ENCODE measurements at places on chromosomes 4 and X.

GRCh38 chr4:55251342-55251741 lies 94.7 kb upstream of the SRD5A3 start:
- no peak for DNase-seq

GRCh38 chr4:187157380-187157958 lies 433.8 kb upstream of the FAT1 start:
- DNase-seq = no peak

DNA sequence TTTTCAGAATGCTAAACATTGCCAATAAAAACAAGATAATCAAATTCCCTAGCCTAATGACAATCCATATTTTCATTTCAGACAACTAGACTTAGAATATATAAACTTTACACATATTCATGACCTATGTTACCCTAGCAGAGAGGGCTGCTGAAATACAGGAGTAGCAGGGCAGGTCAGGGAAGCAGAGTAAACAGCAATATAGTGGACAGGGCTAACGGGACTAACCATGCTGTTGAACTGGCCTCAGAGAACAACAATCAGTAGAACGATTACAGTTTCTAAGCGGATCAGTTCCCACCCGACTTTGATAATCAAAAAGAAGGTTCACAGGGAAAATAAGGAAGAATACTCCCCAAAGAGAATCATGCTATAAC lies 14.0 kb downstream of the TBCK start:
- DNase-seq = no peak

DNA sequence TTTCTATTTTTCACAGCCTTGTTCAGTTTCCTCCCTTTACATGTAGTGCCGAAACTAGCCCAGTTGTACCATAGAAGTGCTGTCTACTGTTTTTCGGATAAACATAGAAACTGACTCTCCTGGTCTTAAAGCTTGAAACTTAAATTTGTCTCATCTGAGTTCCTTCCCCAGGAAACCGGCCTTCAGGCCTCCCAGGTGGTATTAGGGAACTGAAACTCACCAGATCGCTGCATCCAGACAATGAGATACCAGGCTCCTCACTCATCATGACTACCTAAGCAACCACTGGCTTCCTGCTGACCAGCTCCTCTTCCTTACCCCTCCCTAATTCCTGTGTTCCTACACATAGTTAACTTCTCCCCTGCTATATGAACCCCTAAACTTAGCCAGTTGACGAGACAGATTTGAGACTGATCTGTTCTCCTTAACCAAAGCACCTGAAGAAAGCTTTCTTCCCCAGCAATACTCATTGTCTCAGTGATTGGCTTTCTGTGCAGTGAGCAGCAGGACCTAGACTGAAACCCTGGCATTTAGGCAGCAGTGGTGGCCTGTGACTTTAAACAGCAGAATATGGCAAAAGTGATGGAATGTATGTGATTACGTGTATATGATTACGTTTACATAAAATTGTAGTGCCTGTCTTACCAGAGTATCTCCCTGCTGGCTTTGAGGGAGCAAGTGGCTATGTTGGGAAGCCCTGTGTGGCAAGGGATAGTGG lies 959.1 kb upstream of the LCORL start:
- DNase-seq = no peak

GRCh38 chr4:82201805-82202641 lies 171.8 kb downstream of the HNRNPD start:
- no peak for DNase-seq

DNA sequence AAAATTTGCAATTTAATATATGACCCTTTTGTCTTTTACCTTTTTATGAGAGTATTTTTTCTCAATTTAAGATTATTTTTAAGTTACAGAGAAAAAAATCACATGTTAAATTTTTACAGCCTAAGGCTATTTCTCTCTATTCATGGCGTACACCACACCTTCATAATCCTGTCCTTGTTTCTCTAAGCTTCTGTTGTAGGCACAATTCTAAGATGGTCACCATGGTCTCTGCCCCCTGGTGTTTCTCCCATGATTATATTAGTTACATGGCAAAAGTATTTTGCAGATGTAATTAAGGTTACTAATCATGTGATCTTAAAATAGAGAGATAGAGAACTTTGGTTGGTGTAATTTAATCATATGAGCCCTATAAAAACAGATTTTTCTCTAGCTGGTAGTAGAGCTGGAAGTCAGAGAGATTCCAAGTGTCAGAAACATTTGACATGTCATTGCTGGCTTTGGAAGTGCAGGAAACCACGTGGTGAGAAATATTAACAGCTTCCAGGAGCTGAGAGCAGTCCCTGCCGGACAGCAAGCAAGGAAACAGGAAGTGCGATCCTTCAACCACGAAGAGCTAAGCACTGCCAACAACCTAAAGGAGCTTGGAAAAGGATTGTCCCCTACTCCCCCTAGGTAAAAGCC lies 89.8 kb downstream of the EIF4E start:
- DNase-seq = no peak

GRCh38 chr4:113383111-113383785 lies 333.8 kb downstream of the ANK2 start:
- no peak for DNase-seq

- peak; percentile 87 for DNase-seq
These were observed 15.6 kb downstream of the PAQR3 start for GRCh38 chr4:78923464-78924312.

- DNase-seq = no peak
These were observed 416.7 kb upstream of the TEX13C start for GRCh38 chrX:124902953-124903352.

- peak; percentile 23 for DNase-seq
These were observed 26.7 kb downstream of the HDAC8 start for GRCh38 chrX:72545990-72546389.

- DNase-seq = no peak
These were observed 141.6 kb upstream of the AADAT start for GRCh38 chr4:170231377-170231776.

DNA sequence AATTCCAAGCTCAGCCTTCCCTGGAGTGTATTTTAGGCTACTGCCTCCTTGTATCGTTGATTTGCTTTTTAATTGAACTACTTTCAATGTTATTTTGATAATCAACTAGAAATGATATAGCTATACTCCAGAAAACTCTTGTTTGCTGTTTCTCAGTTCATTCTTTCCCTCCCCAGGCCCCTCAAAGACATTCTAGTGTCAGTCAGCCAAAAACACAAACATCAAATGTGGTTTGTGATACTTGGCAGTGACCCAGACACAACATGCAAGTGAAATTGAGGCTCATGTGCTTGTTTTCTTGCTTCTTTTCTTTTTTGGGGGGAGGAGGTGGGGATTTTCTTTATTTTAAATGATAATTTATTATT lies 7.6 kb downstream of the FAT4 start:
- no peak for DNase-seq

DNA sequence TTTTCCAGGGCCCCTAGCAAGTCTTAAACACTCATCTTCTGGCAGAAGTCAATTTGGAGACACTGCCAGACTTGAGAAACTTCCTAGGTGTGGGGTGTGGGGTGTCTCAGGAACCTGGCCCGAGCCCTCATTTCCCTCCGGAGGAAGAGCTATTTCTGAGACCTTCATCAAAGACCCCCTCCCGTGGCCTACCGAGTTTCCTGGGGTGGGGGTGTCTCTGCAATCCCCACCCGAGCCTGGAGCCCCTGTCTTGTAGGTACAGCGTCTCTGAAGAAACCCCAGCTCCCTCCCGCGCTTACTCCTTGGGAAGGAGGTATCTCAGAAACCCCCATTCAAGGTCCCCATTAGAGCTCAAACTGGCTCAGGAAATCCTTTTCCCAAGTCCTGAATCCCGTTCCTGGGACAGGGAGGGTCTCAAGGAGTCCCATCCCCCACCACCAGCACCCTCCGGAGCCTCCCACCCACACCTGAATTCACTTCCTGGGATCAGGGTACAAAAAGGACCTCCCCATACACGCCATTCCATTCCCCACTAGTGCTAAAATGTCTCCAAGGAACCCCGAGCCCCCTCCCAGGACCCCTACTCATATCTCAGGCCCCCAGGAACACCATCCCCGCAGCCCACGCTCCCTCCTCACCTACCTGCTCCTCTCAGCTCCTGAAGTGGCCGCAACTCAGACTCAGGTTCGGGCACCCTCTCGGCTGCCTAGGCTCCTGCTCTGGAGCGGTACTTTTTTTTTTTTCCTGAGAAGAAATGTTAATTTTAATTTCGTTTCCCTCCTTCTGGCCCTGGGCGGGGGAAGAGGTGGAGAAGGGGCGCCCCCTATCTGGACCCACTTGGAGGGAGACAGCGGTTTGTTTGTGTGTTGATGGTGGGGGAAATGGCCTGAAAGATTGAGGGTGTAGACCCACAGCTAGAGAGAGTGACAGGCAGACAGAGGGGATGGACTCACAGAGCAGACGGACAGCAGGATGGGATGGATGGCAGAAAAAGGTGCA lies 1.1 kb downstream of the SLC38A5 start:
- no peak for DNase-seq

GRCh38 chr4:168564023-168564422 lies 67.2 kb downstream of the PALLD start:
- DNase-seq = no peak

DNA sequence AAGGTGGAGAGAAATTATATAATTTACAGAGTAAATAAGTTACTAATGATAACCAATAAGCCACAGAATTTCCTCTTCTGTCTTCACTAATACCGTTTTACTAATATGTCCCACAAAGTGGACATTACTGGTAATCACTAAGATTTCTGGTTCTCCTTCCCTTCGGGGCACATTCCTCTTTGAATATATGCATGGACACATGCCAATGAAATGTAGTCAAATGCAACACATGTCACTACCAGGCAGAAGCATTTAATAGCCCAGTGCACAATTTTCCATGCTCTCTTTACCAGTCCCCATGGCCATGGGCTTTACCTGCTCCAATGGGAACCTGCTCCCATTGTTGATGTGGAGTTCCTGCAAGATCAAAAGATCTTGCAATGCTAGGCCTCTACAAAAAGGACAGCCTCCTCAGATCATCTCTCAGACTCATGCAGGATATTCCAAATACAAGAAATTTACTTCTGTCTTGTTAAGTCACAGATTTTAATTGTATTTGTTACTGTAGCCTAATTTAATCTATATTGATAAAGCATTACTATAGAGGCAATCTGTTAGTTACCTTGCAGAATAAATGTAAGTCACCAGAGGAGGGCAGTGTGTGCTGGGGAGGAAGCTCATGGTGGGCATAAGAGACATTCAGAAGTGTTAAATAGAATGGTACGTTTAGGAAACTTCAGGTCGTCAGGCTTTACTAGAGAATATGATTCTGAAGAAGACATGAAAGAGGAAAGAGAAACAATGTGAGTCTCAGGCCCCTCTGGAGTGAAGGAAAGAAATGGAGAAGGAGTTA lies 37.1 kb upstream of the INPP4B start:
- no peak for DNase-seq

DNA sequence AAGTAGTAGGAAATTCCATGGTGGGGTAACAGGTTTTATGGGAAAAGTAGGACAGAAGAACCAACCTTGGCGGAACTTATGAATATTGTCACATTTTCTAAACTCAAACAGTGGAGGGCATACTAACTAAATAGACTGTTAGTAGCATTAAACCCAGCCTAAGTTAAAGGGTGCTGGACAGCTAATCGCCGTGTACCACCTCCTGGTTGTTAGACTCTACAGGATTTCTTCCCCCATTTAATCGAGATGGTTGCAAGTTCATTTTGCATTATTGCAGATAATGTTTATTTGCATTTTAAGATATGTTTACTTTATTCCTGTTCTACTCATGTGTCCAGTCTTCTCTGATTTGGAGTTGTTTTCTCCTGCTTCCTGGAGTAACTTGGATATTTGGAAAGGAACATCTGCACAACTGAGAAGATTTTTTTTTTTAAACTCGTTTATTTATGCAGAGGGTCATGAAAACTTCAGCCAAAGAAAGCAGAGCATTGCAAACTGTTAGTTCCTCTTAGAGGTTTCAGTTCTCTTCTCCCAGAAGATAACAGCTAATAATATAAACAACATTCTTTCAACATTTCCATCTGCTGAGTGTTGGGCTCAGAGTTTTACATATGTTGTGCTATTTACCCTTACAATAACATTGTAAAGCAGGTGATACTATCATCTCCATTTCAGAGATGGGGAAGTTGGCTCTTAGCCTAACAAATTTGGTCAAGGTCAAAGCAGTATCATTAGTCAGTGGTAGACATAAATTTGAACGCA lies 51.5 kb upstream of the TBC1D9 start:
- peak; percentile 17 for DNase-seq

GRCh38 chr4:183416879-183417755 lies 27.3 kb upstream of the CDKN2AIP start:
- no peak for DNase-seq

- DNase-seq = peak; percentile 24
These were observed 178.3 kb downstream of the CHIC2 start for GRCh38 chr4:53886090-53886489.

DNA sequence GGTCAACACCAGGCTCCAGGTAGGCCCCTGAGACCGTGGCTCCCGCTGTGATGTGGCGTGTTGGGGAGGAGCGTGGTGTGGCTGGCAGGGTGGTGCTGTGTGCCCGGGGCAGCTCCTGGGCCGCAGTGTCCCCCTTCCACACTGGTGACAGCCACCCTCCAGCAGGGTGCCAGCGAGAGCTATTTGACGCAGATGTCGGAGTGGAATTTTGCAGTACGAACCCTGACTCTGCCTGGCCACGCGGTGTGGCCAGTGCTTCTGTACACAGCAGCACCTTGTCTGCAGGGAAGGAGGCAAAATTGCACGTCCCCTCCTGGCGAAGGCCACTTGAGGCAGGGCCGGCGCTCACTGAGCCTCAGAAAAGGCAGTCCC lies 53.2 kb downstream of the CPZ start:
- no peak for DNase-seq

- DNase-seq = no peak
These were observed 108.7 kb downstream of the IQCM start for GRCh38 chr4:149706942-149707341.

GRCh38 chr4:25356068-25356467 lies 21.0 kb upstream of the ANAPC4 start:
- DNase-seq = no peak
